GM13977 (cell line): ENCODE measurements at places on chromosomes 12 and 14.

DNA sequence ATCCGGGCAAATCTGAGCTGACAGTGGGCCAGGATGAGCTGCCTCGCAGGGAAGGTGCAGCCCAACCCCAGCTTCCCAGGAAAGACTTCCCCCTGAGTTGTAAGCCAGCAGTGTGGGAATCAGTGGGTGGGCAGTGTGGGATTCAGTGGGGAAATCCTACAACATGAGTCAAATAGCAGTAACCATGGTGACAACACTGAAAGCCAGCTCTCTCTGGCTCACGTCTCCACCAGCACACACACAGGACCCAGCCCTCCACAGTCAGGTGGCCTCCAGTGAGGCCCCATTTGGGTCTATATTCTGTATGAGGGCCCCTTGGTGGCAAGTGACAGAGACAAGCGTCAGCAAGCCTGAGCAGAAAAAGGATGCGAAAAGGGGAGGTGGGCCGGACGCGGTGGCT lies 6.0 kb upstream of the LGALS3 start:
- no peak for DNase-seq

- DNase-seq = no peak
Observed at GRCh38 chr12:7433276-7433822, 10.6 kb downstream of the CD163L1 start.

DNA sequence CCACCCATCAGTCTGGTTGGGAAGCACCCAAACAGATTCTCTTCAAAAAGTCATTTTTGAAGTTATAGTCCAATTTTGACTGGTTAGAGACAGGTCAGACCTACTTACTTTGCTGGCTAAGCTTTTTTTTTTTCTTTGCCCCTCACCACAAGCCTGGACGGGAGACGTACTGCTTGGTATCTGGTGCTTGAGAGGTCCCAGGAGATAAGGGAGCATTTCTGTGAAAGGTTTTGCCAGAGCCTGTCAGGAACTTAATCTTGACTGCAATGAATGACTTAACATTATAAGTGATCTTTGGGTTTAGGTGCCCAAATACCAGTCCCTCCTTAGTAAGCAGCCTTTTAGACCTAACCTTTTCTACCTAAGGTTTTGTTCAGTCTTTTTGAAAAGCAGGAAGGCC lies 6.3 kb downstream of the MTHFD1 start:
- DNase-seq = no peak

DNA sequence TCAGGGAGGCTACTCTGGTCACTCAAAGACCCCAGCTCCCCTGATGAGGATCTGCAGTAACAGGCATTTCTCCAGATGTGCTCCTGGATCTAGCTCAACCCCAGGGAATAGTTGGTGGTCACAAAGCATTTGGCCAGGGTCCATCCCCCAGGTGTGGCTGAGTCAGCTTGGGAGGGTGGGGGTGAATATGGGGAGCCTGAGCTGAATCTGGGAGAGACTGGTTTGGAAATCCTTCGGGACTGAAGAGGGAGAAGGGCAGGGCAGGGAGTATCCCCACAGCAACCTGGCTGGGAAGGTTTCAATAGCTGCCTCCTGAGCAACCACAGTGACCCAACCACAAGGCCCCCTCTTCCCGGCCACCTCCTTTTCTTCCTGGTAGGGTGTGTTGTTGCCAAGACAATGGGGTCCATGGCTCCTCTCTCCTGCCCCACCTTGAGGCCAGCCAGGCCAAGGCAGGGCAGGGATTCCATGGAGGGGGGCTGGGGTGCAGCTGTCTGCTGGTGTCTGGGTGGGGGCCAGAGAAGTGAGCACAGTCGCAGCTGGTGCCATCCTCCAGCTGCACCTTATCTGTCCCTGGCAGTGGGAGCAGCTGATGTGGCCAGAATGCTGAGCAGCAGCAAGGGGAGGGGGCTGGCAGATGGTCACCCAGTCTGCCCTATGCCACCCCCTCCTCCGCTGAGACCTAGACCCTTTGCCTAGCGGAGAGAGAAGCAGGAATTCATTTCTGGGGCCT lies 5.5 kb downstream of the ASIC1 start:
- no peak for DNase-seq

- DNase-seq = no peak
Observed at GRCh38 chr12:131471946-131472732, 238.8 kb upstream of the SFSWAP start.

DNA sequence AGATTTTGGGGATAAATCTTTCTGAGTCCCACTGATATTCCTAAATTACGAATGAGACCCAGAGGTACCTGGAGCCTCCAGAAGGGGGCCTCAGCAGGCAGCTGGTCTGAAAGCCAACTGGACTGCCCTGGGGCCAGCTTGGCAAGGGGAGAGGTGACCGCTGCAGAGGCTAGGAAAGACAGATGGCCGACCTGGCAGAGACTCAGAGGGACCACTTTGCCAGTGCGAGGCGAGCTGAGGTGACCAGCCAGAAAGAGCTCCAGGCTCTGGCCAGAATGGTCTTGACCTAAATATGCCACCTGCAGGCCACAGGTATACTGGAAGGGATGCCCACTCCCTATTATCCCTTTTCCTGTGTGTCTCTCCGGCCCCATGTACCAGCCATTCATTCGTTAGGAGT lies 256.8 kb upstream of the GARIN6 start:
- DNase-seq = no peak

DNA sequence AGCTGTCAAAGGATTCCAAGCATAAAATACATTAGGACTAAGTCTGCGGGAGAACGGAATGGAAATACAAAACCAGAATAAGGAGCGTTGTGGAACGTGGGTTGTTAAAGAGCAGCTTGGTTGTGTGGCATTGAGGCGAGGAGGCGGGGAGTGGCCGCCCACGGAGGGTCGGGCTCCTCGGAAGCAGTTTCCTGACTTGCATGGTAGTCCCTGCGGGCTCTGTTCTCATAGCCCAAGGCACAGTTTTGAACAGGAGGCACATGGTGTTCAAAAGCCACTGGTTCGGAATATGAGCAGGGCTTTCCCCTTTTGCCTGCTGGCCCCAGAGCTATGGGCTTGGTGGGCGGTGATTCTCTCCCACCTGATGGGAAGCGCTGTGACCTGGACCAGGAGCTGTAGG lies 12.2 kb downstream of the DDX51 start:
- DNase-seq = no peak

GRCh38 chr14:68955164-68955850 lies 23.8 kb downstream of the ACTN1 start:
- no peak for DNase-seq
